Amniotic stem cell (primary cell): ENCODE measurements at places on chromosomes 4 and X.

- DNase-seq = peak; percentile 1
Observed at GRCh38 chrX:20265726-20266681, 705 bp downstream of the RPS6KA3 start.

GRCh38 chr4:5373327-5373726 lies 322.0 kb downstream of the STK32B start:
- DNase-seq = no peak

GRCh38 chrX:73668779-73669178 lies 105.8 kb downstream of the CHIC1 start:
- no peak for DNase-seq

DNA sequence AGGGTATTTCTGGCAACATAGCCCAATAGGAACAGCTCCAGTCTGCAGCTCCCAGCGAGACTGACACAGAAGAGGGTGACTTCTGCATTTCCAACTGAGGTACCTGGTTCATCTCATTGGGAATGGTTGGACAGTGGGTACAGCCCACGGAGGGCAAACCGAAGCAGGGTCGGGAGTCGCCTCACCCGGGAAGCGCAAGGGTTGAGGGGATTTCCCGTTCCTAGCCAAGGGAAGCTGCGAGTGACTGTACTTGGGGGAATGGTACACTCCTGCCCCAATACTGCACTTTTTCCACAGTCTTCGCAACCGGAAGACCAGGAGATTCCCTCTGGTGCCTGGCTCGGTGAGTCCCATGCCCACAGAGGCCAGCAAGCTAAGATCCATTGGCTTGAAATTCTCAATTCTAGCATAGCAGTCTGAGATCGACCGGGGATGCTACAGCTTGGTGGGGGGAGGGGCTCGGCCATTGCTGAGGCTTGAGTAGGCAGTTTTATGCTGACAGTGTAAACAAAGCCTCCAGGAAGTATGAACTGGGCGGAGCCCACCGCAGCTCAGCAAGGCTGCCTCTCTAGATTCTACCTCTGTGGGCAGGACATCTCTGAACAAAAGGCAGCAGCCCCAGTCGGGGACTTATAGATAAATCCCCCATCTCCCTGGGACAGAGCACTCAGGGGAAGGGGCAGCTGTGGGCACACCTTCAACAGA lies 14.0 kb upstream of the ADAD1 start:
- DNase-seq = no peak

GRCh38 chr4:80875642-80876041 lies 154.9 kb upstream of the BMP3 start:
- DNase-seq = no peak

- DNase-seq = no peak
Observed at GRCh38 chrX:18271725-18272124, 51.0 kb upstream of the BEND2 start.

DNA sequence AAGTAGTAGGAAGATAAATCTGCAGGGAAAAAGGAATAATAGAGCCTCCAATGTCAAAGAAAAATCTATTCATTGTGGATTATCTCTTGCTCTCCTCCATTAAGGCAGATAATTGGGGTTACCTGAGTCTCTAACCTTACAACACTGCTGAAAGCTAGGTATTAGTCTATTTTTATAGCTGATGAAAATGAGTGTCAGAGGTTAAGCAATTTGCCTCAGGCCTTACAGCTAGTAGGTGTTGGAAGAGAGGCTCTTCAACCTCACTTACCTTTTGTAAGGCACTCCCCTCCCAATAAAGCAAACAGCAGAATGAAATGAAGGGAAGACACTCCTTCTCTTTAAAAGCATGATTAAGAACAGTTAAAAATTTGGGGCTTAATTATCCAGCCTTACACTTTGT lies 45.4 kb upstream of the GAB1 start:
- no peak for DNase-seq

DNA sequence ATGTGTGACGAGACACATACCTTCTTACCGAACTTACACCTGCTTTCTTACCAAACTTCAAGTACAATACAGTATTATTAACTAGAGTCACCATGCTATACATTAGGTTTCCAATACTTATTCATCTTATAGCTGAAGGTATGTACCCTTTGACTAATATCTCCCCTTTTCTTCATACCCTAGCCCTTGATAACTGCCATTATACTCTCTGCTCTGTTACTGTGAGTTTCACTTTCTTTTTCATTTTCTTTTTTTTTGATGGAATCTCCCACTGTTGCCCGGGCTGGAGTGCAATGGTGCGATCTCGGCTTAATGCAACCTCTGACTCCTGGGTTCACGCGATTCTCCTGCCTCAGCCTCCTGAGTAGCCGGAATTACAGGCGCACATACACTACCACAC lies 3.4 kb upstream of the PNMA5 start:
- no peak for DNase-seq

GRCh38 chr4:4763822-4764557 lies 95.5 kb upstream of the MSX1 start:
- no peak for DNase-seq

DNA sequence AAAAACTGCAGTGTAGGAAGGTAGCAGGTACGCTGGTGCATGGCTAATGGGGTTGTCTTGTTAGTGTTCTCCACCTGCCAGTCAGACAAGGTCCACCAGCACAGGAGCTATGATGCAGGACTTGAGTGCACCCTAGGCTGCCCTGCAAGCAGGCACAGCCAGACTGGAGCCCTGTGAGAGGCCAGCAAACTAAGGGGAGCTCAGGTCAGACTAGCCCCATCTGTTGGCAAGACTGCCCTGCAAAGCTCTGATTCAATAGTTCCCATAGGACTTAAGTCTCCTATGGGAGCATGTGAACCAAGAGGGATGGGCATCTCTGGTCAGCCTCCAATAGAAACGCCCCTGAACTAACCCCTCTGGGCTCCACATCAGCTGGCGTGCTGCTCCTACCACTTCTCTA lies 1307.3 kb downstream of the C4orf33 start:
- DNase-seq = no peak

DNA sequence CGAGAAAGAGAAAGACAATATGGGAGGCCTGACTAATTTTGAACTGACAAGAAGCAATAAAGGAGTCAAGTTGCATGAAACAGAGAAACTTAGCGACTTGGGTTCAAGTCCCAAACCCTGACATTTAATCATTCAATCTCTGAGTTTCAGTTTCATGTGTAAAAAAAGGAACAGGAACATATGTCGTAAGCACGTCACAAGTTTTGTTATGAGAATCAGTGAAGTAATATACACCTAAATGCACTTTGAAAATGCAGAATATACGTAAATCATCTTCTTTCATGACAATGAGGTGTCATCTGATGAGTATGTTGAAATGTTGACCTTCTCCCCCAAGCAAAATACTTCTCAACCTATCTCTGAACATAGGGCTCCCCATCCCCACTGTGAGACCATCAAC lies 10.4 kb downstream of the ACOT9 start:
- no peak for DNase-seq

DNA sequence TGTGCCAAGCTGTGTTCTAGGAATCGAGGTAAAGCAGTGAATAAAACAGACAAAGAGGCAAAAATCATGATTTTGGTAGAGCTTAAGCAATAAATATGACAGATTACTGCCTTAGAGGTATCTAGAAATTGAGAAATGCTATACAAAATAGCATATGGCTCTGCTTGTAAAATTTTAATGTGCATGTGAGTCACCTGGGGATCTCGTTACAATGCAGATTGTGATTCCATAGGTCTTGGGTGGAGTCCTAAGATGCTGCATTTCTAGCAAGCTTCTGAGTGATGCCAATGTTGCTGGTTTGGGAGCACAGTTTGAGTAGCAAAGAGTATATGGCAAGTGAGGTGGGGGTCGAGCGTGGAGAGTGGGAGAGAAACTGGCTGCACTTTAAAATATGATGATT lies 697.3 kb upstream of the MAGEB2 start:
- DNase-seq = no peak

GRCh38 chrX:130024127-130024526 lies 41.7 kb downstream of the BCORL1 start:
- no peak for DNase-seq

- no peak for DNase-seq
Observed at GRCh38 chr4:104909376-104909775, 237.3 kb upstream of the TET2 start.

GRCh38 chr4:16622826-16623225 lies 275.6 kb downstream of the LDB2 start:
- no peak for DNase-seq

GRCh38 chr4:140344101-140344500 lies 29.3 kb upstream of the SCOC start:
- no peak for DNase-seq

- no peak for DNase-seq
Observed at GRCh38 chrX:119690921-119691716, 1.8 kb downstream of the SEPTIN6 start.

DNA sequence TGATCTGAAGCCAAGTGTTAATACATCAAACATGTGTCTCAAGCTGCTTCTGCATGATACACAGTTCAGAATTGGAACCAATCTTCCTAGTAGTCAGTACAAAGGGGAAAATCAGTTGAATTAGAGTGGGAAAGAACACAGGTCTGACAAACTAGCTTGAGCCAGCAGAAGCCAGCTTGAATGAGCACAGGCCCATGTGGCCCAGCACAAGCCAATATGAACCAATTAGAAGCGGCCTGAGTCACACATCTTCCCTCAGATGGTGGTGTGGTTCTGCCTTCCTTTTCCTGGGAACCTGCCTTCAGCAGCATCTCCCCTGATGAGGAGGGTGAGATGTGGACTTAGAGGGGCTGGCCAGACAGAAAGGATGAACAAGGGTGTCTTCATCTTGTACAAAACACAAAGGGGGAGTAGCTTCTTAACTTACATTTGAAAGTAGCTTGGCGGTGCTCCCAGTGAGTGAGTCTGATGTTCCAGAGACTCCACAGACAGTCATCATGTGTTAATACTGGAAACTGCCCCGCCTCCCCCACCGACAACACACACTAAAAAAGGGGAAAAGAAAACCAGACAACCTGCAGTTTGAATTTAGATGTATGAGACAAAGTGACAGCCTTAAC lies 72.0 kb downstream of the FRMPD4 start:
- DNase-seq = no peak

DNA sequence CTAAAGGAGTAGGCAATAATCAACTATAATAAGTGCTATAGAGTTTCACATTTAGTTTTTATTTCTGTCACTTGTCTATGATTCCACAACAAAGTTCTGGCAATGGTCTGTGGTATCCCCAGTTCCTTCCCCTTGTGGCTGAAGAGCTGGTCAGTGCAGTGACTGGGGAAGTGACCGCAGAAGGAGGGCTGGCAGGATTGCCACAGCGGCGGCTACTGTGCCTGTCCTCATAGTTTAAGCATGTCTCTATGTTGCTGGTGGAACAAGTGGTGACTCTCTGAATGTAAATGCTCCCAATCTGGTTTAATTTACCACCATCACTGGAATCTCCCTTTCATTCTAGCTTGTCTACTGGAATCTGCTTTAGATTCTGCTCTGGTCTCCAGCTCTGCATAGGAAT lies 170.6 kb upstream of the GK2 start:
- DNase-seq = no peak

GRCh38 chr4:135515295-135515694 lies 1313.7 kb upstream of the PABPC4L start:
- no peak for DNase-seq

DNA sequence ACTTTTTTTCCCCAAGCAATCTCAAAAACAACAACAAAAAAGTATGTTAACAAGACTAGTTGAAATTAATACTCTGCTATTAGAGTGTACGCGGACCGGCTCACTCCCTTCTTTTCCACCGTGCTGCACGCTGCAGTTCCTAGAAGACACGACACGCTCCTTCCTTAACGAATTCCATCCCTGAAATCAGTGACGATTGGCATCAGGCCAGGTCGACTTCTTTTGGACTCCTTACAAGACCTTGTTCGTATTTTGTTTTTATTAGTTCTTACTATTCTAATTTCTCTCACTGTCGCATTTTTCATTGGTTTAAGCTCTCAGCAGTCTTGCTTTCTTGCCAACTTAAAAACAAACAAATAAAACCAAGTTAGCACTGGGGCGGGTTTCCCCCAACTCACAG lies 175.8 kb upstream of the PITX2 start:
- no peak for DNase-seq

- DNase-seq = no peak
Observed at GRCh38 chr4:14877246-14878225, 124.7 kb upstream of the CPEB2 start.

- DNase-seq = no peak
Observed at GRCh38 chrX:67648361-67648760, 104.5 kb downstream of the AR start.

DNA sequence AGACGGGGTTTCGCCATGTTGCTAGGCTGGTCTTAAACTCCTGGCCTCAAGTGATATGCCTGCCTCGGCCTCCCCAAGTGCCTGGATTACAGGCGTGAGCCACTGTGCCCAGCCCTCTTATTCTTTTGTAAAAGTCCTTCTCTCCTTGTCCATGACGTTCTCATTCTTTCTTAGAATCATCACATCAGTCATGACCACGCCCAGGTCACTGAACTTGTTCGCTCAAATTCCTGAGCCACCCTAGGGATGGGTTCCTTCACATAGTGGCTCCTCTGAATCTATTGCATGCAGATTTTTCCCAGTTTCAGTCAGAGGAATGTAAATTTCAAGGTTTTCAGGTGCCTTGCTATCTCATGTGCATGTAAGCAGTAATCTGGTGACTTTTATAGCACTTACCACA lies 15.7 kb downstream of the JADE1 start:
- no peak for DNase-seq

DNA sequence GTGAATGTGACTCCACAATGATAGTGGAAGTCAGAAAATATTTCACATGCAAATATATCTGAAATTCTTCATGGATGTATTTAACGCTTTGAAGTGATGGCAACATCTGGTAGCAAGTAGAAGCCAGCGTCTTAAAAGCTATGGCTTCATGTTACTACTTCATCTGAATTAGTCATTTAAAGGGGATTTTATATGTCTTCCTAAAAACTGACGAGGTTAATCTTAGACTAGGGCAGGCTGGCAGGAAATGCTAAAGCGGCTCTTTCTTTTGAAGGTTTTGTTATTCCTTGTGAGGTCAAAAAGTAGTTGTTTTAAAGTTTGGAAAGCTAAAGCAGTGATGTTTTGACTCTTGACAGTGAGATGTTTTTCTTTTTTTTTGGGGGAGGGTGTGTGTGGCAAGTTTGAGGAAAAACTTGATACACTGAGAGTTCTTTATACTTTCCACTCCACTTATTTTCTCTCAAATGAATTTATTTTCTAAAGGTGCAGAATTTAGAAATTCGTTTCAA lies 22.6 kb downstream of the PLS3 start:
- no peak for DNase-seq

DNA sequence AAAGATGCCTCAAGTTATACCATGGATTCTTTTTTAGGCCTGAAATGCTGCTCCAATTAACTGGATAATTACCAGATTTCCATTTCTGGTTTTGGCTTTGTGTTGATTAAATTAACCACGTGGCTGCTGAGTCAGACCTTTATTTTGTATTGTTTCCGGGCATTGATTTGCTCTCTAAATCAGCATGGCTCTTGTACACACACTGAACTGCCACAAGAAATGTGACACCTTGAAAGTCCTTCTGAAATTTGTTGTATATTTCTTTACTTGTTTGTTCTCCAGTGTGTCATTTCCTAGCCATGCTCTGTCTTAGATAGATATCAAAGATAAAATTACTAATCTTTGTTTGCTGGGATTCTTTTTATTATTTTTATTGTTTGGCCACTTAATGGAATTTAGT lies 11.7 kb downstream of the MTTP start:
- DNase-seq = no peak
